Activated CD8-positive, alpha-beta memory T cell treated with anti-CD3 and anti-CD28 coated beads for 1 hour (primary cell): ENCODE measurements at places on chromosomes 7 and 10.

GRCh38 chr10:27482984-27483956 lies 20.8 kb upstream of the RAB18 start:
- no peak for DNase-seq

DNA sequence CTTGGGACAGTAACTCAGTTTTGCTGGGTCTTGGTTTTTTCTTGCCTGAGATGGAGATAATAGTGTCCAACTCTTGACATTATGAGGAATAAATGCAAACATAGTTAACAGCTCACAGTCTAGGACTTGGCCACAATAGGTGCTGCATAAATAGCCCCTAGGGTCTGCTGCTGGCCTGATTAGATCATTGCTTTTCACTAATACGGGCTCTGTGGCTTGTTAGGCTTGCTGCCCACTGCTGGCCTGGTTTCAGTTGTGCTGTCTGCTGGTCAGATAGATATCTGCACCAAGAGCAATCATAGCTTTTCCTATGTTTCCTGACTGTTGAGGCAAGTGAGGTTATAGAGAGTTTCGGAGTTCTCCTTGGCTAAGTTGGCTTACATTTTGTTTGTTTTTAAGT lies 246.1 kb downstream of the DNAJB9 start:
- no peak for DNase-seq

DNA sequence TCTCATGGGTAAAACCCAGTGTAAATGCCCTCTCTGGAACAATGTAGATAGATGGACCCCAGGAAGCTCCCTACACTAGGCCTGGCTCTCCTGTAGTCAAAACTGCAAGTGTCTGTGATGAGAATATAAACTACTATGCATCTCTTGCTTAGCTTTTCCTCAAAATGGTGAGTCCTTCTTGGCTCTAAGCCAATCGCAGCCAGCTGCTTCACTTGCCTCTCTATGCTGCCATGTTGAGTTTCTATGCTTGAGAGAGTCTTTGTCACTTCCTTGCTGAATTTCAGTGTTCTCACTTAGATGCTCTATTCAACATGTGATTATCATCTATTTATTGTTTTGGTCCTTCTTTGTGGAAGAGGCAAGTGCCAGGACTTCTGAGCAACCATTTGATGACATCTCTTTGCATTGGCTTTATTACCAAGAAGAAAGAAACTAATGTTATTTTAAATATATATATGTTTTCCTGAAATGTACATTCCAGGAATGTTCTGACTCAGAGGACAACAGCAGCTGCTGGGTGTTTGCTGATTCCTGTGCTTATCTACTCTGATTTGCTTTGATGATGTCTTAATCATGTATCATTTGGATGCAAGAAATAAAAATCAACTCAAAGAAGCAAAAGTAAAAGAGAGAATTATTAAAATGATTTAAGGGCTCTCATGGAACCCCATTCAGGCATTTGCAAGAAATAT lies 16.6 kb downstream of the TAS2R40 start:
- DNase-seq: no peak

- DNase-seq: no peak
These were observed 4.6 kb downstream of the TRPV6 start for GRCh38 chr7:142880876-142881505.

GRCh38 chr7:24858108-24858977 lies 101.1 kb upstream of the GSDME start:
- no peak for DNase-seq

- DNase-seq: no peak
These were observed 58.9 kb downstream of the NAMPT start for GRCh38 chr7:106225856-106226255.
